KG1 (cell line): ENCODE measurements at places on chromosomes 5 and 9.

DNA sequence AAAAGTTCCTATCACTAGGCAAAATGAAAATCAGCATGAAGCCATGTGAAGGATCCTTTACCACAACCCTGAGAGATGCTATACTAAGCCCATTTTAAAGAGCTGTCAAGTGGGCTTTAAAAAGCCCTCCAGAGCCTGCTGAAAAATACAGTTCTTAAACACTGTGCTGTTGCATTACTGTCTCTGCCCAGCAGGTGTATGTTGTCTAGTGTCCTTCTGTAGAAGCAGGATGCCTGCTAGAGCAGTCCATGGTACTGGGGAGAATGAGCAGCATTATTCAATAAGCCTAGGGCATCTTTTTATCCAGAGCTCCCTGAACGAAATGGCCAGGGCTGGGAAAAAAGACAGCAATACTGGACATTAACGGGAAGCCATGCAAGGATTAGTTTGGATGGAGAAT is 126.2 kb upstream of the PLCXD3 start:
- no peak for DNase-seq

GRCh38 chr9:115114546-115114945 is 3.4 kb downstream of the TNC start:
- no peak for DNase-seq

GRCh38 chr5:98993512-98993911 is 64.7 kb upstream of the CHD1 start:
- DNase-seq = no peak

DNA sequence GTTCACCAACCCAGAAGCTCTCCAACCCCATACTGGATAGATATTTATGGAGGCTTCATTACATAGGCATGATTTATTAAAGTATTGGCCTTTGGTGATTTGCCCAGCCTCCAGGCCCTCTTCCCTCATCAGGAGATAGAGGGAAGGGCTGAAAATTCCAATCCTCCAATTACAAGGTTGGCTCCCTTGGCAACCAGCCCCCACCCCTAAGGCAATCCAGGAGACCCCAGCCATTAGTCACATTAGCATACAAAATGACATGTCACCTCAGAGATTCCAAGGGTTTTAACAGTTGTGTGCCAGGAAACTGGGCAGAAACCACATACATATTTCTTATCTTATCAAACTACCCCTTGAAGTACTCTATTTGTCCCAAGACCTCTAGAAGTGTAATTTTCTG is 210.0 kb downstream of the HINT1 start:
- DNase-seq = no peak

GRCh38 chr9:137202966-137203365 is 2.4 kb upstream of the TPRN start:
- DNase-seq = no peak
